ENCODE measurements at places on chromosomes 2 and 18.

DNA sequence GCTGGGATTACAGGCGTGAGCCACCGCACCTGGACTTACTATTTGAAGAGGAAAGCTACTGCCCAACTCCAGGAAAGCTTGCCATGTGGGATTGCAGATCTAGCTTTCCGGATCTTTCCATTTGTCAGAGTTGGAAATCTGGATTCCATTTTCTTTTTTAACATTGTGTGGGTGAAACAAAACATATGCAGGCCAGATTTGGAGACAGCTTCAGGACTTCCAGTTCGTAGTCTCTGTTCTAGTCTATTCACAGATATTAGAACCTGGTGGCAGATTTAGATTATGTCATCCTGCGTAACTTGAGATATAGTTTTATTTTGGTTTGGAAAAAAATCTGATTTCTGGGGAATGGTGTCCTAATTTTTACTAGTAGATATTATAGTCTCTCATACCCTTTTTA, 70.5 kb downstream of the ZNF236 start:
- DNase-seq: no peak

DNA sequence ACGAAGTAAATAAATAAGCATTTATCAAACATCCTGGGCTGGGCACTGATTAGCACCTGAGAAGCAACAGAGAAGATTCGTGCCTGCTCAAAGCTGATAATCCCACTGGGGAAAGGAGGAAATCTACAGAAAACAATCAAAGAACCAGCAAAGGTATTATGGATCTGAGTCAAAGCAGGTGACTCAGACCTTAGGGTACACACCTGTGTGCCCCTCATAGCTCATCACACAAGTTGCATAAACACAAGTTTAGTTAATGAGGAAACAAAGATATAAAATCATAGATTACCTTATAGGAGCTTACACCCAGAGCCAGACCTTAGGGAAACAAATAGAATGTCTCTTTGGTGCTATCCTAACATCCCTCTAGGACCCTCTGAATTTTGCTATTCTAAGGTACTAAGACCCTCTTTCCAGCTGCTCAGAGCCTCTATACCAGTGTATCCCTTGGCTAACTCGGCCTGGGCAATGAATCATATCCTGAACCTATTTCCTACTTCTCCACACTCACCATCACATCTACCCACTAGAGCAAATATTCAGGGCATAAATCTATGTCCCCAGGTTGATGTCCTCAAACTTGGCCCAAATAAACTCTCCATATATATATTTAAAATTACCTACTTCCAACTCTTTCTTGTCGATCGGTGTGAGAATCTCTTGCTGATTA, 19.3 kb upstream of the CTIF start:
- no peak for DNase-seq

DNA sequence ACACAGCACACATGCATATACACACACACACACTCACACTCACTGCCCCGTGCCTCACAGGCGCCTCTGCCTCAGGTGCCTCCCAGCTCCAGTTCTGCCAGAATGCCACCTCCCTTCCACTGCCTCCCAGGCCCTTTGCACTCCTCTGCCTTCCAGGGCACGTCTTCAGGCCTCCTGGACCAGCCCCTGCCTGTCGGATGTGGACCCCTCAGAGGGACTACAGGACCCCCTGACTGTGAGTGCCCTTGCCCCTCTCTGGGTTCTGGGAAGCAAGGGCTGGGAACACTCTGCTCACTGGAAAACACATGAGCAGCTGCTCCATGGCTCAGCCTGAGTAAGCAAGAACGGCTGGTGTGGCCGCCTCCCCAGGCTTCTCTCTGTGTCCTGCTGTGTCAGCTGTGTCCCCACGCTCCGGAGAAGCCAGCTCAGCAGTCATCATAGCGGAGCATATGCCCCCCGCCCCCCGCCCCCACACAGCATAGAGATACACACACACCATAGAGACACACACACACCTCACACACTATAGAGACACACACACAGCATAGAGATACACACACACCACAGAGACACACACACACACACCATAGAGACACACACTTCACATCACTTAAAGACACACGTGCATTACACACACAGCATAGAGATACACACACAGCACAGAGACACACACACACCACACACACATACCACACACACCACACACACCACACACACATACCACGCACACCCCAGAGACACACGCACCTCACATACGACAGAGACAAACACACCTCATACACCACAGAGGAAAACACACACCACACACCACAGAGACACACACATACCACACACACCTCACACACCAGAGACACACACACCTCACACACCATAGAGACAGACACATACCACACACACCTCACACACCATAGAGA, 271.3 kb downstream of the CYRIA start:
- peak; percentile 39 for DNase-seq

- DNase-seq: no peak
Observed at GRCh38 chr2:191018643-191019119, 4.7 kb upstream of the STAT1 start.

GRCh38 chr2:43346602-43347567, 120.5 kb upstream of the ZFP36L2 start:
- DNase-seq: no peak

DNA sequence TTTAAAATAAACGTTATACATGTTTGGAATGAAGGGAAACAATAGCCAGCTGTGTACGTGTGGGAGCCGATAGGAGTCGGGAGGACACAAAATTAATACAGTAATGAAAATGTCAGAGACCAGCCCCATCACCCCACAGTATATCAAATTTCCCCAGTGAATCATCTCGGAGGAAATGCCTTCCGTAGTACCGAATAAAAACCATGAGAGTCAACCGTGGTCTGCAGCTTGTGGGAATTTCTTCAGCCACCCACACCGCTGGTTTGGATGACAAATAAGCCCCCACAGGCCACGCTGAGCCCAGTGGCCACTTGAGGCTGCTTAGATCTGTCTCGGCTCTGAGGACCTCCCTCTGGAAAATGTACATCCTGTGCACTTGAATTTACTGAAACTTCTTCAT, 133.7 kb downstream of the COL6A3 start:
- DNase-seq: no peak

- no peak for DNase-seq
Observed at GRCh38 chr2:26016012-26016705, 17.7 kb upstream of the RAB10 start.

DNA sequence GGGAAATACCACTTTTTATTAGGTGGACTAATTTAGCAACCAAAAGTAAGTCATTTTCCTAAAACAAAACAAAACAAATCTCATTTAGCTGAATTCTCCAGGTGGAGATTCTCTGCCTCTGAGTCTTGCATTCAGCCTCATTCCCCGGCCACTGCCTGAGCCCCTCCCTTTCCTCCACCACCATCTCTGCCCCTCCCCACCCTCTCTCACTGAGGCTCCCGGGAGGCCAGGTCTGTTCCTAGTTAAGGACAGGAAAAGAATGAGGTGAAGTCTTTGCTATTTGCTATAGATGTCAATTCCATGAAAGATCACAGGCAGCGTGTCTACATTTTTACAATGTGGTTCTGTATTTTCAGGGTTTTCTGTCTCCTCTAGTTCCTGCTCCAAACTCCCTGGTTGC, 83.0 kb upstream of the SOX11 start:
- DNase-seq: no peak

DNA sequence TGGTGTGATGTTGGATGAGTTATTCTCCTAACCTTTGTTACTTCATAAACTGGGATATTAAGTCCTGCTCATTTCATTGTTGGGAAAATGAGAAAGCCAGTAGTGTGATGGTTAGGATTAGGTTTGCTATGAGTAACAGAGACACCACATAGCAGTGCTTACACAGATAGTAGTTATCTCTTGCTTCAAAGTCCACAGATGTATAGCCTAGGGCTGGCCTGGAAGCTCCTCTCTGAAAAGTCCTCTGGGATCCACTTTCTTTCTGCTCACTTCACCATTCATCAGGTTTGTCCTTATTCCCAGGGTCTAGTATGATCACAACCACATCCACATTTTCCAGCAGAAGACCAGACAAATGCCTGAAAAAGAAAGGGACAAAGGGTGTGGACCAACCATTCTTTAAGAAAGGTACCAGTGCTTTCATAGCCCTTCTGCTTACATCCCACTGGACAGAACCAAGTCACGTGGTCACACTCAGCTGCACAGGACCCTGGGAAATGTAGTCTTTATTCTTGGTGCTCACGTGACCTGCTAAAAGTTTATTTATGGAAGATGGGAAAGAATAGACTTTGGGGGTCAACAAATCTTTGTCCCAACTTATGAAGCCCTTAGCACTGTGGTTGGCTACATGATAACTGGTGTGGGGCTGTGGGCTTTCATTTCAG, 108.9 kb downstream of the INSIG2 start:
- DNase-seq: no peak

DNA sequence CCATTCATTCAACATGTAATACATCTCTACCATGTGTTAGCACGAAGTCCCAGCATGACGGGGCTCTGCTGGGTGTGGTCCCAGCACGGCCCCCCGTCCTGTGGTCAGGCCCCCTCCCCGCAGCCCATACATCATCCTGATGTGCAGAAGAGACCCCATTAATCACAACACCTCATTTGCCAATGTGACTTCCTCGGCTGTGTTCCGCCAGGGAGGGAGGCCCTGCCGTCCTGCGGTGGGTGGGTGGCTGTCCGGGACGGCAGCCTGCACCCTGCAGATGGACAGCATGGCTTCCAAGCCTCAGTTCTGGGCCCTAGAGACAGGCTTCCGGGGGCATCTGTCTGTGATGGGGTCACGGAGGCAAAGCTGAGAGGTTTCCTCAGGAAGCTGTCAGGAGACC, 254.0 kb downstream of the CYP26B1 start:
- no peak for DNase-seq

DNA sequence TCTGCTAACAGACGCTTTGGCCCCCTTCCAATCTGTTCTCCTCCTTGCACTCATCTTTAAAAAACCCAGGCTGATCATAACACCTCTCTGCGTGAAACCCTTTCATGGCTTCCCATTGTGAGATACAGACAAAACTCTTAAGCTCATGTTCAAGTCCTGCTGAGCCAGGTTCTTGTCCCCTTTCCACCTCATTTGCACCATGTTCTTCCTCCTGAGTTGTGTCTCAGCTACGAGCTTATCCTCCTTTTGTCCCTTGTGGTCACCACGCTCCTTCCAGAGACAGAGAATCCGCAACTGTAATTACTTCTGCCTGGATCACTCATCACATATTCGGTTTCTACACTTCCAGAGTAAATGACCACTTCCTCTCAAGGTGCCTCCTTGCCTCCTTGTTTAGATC, 238.8 kb downstream of the ACTR3 start:
- DNase-seq: no peak

DNA sequence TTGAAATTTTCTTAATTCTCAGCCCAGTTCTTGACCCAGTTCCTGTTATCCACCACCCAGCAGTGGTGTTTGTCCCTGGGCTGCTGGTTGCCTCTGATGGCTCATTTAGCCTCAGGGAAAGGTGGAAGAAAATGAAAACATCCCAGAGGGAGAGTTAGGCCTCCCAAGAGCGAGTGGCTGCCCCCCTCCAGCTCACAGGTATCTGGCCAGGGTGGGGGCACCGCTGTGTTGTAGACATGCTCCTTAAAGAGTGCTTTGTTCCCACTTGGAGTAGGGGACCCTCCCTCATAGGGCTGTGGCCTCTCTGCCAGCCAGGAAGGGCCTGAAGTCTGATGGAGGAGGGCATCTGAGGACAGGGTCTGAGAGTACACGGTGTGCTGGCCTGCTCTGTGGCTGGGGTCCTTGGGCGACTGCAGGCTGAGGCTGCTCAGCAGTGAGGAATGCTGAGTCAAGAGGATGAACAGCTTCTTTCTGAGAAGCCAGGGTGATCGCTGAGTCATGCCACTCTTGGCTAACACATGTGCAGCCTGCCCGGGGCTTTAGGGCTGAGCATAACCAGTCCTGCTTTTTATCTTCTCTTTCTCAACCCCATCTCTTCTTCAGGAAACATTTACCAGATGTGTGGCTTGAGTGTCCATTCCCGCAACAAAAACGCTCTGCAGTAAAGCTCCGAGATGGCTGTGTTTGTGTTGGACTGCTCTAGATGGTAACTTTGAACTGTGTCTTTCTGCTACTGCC, 72.3 kb downstream of the IL1R2 start:
- peak; percentile 88 for DNase-seq

- no peak for DNase-seq
Observed at GRCh38 chr18:37653618-37654017, 88.0 kb upstream of the CELF4 start.

GRCh38 chr2:15357186-15357585, 203.9 kb downstream of the NBAS start:
- no peak for DNase-seq

DNA sequence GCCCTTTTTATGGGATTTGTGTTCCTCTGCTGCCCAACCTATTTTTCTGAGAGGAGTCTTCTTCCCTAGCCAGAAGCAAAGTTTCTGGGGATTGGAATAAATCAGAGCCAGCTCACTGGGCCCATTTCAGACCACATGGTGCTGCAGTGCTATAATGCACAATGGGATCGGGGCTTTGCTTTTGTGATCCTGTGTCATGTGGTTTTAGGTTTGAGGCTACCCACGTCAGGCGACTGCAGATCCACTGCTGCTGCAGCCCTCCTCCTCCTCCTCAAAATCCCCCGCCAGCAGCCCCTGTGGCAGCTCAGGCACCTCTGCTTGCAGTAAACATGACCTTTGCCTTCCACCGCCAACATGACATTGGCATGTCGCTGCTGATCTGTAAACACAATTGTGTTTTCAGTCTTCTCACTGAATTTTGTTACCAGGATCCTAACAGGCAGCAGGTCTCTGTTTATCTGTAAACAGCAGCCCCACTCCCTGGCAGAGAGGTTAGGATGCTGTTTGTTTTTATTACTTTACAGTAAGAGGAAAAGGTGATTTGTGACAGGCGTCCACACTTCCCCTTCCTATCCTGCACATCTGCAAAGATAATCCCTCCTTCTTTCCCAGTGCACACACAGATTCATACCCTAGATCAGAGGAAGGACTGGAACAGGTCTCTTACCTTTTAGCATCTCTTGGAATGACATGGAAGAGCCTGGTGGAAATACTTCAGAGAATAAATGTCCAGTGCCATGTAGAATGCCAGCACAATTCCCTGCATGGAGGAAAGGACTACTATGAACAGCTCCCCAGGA, 130.8 kb downstream of the FOXI3 start:
- DNase-seq: peak; percentile 65
